Brain pericyte (primary cell): ENCODE measurements at places on chromosomes 13 and 19.

DNA sequence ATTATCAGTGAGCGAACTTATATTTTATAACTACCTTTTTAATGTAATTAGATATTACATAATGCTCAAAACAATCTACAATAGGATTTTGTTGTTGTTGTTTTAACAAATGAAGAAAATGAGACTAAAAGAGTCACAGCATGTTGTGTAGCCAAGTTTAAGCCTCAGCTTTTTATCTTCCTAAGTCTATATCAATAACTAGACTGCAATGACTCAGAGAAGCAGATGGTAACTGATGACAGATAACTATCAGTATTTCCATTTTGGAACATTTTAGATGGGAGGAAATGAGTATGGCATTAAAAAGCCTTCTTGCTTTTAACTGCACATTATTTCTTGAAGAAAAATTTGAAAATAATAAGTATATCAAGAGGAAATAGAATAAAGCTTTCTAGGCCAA lies 825.2 kb downstream of the SLITRK1 start:
- DNase-seq = no peak

- no peak for DNase-seq
These were observed 484 bp downstream of the ICAM3 start for GRCh38 chr19:10338940-10339339.

DNA sequence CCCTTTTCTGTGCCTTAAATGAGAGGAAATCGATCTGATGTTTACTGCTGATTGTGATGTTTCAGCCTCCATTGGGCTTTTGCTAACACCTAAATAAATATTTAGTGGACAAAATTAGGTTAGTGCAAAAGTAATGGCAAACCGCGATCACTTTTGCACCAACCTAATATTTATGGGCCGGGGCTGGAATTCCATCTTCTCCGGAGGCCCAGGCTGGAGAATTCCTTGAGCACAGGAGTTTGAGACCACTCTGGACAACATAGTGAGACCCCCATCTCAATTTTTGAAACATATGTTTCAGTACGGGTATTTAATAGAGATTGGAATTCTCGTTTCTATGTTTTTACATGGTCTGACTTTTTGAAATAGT lies 603 bp downstream of the ZNF880 start:
- no peak for DNase-seq

- DNase-seq = no peak
These were observed 5.5 kb downstream of the UPK1A start for GRCh38 chr19:35671818-35672217.

GRCh38 chr13:44259045-44260027 lies 114.3 kb upstream of the SERP2 start:
- no peak for DNase-seq

DNA sequence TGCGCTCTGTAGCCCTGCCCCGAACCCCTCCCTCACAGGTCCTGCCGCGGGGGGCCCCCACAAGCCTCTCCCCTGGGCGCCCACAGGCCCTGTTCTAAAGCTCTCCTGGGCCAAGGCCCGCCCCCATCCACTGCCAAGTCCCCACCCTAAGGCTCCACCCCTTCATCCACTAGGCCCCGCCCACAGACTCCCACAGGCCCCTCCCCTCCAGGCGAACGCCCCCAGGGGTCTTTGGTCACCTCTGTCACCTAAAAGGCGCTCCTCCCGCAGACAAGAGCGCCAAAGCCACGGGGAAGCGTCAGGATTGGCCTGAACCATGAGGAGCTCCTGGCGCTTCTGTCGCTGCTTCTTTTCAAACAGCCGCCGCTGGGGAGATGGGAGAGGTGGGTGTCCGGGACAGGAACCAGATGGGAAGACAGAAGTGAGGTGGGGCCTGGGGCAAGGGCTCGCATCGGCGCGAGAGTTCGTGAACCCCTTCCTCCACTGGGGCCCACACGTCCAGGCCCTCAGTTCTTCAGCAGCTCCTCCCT lies 2.3 kb downstream of the TULP2 start:
- DNase-seq = no peak

GRCh38 chr19:13162724-13163608 lies 12.8 kb downstream of the IER2 start:
- DNase-seq = no peak

DNA sequence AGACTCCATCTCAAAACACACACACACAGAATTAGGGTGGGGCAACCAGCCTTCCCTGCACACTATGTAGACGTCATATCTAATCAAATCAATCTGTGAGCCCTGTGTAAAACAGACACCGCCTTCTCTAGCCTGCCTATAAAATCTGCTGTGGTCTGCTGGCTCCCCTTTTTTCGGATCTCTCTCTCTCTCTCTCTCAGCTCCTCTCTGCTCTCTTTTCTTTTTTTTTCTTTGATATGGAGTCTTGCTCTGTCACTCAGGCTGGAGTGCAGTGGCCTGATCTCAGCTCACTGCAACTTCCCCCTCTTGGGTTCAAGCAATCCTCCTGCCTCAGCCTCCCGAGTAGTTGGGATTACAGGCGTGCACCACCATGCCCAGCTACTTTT lies 11.8 kb upstream of the CD70 start:
- no peak for DNase-seq

DNA sequence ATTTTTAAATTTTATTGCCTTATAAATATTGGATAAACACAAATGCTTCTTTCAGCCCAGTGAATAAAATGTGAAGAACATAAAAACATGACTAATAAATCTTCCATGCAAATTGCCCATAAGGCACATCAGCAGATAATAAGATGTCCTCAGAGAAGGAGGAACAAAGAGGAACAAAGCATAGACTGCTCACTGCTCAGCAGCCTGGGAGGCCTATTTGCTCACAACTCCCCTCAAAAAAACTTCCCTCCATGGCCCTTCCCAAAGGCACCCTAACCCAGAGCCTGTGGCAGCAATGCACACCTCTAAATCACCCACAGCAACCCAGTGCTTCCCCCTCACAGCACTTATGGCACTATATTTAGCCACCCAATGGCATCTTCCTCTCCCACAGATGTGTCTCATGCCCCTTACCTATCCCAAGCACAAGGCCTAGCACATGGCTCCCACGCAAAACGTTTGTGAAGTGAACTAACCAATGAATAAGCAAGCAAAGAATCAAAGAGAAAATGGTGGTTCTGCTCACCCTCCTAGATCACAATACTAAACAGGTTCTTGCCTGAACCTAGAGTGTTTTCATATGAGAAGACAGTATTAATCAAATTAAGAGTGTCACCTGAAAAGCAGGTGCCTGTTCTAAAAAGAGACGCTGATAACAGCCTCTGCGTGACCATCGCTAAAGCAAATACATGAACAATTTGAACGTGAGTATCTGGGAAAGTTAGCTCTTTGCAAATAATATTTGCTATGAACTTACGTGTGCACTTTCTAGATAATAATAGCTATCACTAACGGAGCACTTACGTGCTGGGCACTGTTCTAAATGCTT lies 96.9 kb downstream of the TBC1D4 start:
- no peak for DNase-seq

DNA sequence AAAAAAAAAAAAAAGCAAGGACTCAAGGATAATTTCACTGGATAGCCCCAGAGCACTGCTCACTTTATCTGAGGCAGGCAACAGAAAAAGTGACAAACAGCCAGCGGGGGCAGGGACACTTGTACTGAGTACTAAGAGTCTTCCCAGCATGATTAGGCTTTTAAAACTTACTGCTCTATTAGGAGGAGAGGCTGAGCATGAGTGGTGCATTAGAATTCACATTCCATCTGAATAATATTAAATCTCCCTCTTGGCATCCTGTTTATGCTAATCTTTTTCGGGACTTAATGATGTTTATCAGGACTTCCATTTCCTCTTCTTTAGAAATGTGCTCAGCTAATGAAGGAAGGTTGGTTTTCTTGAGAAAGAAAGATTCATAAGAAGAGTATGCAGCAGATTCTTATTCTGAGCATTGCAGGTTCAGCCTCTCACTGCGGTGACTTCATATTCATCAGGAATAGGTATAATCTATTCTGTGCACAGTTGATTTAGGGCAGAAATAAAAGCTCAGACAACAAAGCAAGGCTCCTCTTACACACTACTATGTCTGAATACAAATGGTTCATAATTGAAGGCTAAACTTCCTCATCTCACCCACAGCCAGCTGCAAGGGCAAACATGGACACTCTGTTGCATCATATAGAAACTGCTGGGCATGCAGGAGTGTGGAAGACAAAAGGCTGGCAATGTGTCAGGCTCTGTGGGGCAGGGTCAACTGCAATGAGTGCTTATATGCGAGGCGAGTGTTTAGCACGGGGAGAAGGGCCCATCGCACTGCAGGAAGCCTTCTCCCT lies 107.0 kb downstream of the KL start:
- no peak for DNase-seq

DNA sequence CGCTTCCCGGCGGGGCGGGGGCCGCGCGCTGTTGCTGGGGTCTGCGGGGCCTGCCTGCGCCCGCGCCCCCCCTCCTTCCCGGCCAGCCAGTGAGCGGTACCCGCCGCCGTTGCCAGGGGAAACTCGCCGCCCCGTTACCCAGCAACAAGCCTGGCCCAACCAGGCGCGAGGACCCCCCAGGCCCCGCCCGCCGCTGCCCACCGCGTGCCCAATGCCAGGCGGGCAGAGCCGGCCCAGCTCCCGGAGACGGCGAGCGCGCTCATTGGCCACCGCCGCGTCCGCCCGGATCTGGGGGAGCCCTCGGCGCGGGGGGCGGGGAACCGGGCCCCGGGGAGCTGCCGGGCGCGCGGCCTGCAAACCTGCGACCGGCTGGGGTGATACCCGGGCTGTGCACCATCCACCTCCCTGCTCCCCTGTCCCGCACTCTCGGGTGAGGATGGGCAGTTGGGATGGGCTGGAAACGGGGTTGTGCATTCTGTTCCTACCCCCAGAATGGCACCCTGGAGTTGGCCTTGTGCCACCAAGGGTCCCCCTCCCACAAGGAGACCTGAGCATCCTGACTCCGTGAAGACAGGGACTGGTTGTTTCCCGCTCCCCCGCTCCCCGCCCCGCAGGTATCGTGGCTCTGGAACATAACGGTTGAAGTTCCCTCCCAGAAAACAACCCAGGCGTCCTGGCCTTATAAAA lies 8.8 kb upstream of the BBC3 start:
- no peak for DNase-seq

DNA sequence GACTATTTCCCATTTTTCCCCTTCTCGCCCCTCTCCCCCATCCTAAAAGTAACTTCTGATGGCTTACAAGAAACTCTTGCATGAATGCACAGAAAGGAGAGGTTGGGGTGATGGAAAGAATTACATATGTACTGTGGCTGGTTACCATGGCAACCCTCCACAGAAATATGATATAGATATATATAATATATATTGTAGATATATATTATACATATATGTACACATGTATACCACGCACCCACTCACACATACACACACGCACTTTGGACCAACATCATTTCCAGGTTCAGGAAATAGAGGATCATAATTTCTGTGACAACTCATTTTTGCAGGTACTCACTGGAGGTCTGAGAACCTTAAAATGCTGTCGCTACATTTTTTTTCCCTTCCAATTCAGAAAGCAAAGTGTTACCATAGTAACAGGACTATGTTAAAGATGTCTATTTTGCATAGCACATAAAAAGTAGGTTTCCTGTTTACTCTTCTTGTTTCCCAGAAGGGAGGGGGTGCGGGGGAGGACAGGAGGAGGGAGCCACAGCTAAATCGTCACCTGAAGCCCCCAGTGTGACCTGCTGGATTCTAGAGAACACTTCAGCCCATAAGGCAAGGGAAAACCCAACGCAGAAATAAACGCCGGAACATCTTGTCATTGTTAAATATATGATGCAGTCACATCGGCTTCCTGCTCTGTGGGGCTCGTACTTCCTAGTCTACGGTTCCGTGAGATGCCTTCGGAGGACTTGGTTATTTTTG lies 44.7 kb downstream of the EFNB2 start:
- no peak for DNase-seq

- no peak for DNase-seq
These were observed 20.4 kb downstream of the MBD3L2B start for GRCh38 chr19:7000816-7001215.

DNA sequence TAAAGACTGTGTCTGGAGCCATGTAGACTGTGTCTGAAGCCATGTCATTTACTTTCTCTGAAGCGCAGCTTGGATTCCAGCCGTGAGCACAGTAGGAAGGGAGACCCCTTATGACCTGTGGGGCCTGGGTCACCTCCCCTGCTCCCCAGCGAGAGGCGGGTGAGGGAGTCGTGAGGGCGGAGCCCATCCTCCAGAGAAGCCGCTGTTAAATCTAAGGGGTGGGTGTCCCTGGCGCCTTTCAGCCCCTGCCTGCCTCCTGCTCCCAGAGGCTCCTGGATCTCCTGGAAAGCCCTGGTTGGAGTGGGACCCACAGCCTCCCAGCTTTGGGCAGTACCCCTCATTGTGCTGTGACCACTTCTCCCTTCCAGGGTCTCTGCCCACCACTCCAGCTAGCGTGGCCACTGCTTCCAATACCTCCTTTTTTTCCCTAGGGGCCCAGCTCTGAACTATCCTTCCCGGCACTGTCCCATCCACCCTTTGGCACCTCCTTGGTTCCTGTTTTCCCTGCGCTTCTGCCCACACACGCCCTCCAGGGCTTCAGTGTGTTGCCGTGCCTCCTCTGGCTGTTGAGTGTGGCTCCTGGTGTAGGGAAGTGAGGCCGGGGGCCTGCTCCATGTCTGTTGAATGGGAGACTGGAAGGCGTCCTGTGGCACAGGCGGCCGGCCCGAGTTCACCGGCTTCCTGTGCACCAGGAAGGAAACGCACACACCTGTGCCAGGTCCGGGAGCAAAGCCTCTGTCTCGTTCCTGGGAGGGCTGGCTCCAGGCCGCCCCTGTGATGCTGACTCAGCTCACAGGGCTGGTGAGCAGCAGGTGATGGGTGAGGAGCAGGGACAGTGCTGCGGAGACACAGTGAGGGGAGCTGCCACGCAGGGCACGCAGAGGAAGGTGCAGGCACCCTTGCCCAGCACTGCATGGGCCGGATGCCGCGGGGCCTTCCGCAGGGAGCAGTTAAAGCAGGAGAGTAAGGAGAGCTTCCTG lies 29.4 kb downstream of the ATP4B start:
- DNase-seq = no peak

DNA sequence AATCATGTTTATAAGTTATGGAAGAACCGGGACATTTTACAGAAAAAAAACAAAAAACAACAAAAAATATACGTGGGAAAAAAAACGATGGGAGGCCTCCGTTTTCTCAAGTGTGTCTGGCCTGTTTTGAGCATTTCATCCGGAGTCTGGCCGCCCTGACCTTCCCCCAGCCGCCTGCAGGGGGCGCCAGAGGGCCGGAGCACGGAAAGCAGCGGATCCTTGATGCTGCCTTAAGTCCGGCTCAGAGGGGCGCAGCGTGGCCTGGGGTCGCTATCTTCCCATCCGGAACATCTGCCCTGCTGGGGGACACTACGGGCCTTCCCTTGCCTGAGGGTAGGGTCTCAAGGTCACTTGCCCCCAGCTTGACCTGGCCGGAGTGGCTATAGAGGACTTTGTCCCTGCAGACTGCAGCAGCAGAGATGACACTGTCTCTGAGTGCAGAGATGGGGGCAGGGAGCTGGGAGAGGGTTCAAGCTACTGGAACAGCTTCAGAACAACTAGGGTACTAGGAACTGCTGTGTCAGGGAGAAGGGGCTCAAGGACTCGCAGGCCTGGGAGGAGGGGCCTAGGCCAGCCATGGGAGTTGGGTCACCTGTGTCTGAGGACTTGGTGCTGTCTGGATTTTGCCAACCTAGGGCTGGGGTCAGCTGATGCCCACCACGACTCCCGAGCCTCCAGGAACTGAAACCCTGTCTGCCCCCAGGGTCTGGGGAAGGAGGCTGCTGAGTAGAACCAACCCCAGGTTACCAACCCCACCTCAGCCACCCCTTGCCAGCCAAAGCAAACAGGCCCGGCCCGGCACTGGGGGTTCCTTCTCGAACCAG lies 1.8 kb upstream of the APOE start:
- DNase-seq = peak; percentile 72
